ENCODE measurements at places on chromosomes 16 and 17. TPM values are rescaled to one million over a fixed set of nuclear protein-coding genes. Genes with fewer than 3 reads are reported as not detected.
A peak's percentile ranks its signal among the peaks of the same experiment; 100 is the strongest.

- DNase-seq, result no peak
Observed at GRCh38 chr16:987906-988305, 6.3 kb downstream of the SOX8 start.

GRCh38 chr16:56658327-56658875 is 642 bp downstream of the MT1F start:
- no peak for DNase-seq

GRCh38 chr17:77826132-77826873 is 132.2 kb upstream of the TNRC6C start:
- no peak for DNase-seq

GRCh38 chr17:20174588-20175265 is 165.6 kb downstream of the SPECC1 start:
- DNase-seq, result no peak

ALDH3A2 gene
- polyA plus RNA-seq, result 71.8 TPM

- peak; percentile 86 for DNase-seq
Observed at GRCh38 chr17:38428643-38429371, 543 bp downstream of the ARHGAP23 start.

GRCh38 chr17:50468304-50469207 is at the start of gene CHAD:
Gene CHAD (minus strand): TSS chr17:50468880. CDS start chr17:50468813, 67 bp downstream.
- DNase-seq, result no peak

GRCh38 chr17:80243526-80244433 is 16.9 kb upstream of the RNF213 start:
- DNase-seq, result no peak

Data from heart left ventricle (tissue), 16 donors.